ENCODE measurements at places on chromosomes 5 and 9. TPM values are rescaled to one million over a fixed set of nuclear protein-coding genes. Genes with fewer than 3 reads are reported as not detected.

SDHA gene
- 145 TPM for total RNA-seq

TBC1D2 gene
- 3.0 TPM for total RNA-seq

GFPT2 gene
- 0.13 TPM for total RNA-seq

CXCL14 gene
- not detected for total RNA-seq

KIF20A gene
- 70.1 TPM for total RNA-seq

PCDHGA2 gene
- total RNA-seq: not detected

GFI1B gene
- not detected for total RNA-seq

S100Z gene
- total RNA-seq: 3.2 TPM

Data from activated CD8-positive, alpha-beta T cell treated with anti-CD3 and anti-CD28 coated beads, Interleukin-2, amount 10 ng/mL, durations not matched to agents 7 days and 5 days (primary cell).